ENCODE measurements at places on chromosomes 4 and X.
A peak's percentile ranks its signal among the peaks of the same experiment; 100 is the strongest.

- no peak for DNase-seq
Measured at GRCh38 chr4:66197451-66197850, 527.2 kb upstream of the EPHA5 start.

DNA sequence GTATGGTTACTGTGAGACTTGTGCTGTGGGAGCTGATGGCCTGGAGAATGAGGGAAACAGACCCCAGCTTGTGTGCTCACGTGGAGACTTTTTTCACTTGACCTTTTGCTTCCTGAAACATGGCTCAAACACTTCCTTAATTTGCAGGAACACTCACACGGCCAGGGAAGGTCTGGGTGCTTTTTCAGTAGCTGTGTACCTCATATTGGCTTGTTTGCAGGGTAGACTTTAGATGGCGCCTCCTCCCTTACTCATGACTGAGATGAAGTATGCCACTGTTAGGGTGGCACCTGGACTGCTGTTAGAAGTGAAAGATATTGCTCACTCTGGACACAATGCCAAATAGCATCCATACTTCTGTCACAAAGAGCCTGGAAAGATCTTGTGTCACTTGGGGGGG is 75.7 kb upstream of the WDR1 start:
- no peak for DNase-seq

DNA sequence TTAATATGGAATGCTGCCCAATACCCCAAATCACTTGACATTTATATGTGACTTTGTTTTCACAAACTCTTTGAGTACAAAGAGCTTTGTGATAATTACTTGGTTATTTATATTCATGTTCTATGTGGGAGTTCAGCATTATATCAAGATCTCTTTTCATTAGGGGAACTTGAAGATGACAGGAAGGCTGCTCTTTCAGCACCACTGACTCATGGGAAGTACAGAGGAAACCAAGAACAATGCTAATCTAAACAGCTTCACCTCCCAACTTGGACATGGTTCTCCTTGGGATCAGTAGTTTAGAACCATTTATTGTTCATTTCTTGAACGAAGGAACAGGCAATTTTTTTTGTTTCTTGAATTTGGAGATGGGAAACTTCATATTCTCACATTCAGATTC is 184.0 kb upstream of the AFF2 start:
- no peak for DNase-seq

DNA sequence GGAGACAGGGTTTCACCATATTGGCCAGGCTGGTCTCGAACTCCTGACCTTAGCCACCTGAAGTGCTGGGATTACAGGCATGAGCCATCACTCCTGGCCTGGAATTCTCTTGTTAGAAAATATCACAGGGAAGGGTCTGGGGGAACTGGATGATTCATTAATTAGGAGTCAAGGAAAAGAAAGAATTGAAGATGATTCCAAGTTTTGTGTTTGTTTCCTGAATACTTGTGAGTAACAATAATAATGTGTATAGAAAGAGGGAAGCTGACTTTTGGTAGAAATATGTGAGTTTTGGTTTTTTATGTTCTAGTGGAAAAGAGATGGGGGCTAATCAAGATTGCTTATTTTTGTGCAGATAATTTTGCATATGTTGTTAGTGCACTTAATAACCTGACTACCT is 77.3 kb upstream of the CLNK start:
- DNase-seq: no peak

GRCh38 chr4:137923494-137923893 is 318.7 kb downstream of the SLC7A11 start:
- no peak for DNase-seq

- no peak for DNase-seq
Measured at GRCh38 chr4:75673959-75674328, 733 bp upstream of the G3BP2 start.

- no peak for DNase-seq
Measured at GRCh38 chr4:946103-946450, 13.8 kb downstream of the TMEM175 start.

DNA sequence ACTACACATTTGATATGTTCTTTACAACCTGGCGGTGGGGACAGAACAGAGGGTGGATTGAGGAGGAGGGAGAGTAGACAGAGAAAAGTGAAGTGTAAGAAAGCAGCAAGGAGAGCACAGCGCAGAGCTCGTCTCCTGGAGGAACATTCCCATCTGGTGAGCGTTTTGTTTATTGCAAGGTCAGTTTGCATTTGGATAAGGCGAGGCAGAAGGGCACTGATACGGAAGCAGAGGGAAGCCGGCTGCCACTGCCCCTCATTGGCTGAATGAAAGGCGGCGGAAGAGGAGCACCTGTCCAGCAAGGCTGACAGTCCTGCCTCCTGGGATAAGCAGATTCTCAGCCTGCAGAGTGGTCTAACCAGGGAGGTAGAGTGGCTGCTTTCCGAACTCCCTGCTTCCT is 83.2 kb downstream of the GPR143 start:
- DNase-seq: no peak

DNA sequence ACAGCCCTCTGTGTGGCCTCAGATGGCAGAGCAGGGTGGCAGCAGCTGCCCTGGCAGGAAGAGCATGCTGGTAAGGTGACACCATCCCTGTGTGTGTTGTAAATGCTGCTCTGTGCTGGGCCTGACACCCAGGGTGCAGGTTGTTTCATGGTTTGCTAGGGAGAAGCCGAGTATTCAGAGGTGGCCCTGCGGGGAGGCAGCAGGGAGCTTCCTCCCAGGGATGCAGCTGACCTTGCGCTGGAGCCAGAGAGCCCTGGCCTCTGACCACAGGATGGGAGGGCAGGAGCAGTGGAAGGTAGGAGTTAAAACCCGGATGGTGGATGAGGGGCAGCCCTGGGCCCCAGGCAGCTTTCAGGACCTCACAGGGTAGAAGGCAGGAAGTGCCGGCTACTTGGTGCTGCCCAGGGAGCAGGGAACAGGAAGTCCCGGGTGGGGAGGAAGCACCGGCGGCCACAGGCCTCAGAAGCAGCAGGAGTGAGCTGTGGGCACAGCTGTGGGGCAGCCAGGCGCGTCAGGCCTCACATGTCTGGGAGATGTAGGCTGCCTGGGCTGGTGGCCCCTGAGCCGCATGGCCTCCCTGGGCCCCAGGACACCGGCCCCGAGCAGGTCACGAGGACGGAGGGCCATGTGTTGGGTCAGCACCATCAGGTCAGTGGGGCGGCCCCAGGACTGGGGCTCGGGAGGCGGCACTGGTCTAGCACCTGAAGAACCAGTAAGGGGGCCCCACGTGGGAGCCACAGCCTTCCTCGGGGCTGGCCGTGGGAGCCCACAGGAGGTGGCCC is 19.1 kb downstream of the SH3BP2 start:
- no peak for DNase-seq

- DNase-seq: no peak
Measured at GRCh38 chrX:136021160-136021559, 35.9 kb downstream of the SLC9A6 start.

GRCh38 chr4:2570551-2571222 is 34.2 kb downstream of the FAM193A start:
- no peak for DNase-seq

GRCh38 chr4:68346461-68346860 is 3.4 kb downstream of the YTHDC1 start:
- no peak for DNase-seq

- no peak for DNase-seq
Measured at GRCh38 chr4:140158365-140159030, 4.5 kb upstream of the MAML3 start.

DNA sequence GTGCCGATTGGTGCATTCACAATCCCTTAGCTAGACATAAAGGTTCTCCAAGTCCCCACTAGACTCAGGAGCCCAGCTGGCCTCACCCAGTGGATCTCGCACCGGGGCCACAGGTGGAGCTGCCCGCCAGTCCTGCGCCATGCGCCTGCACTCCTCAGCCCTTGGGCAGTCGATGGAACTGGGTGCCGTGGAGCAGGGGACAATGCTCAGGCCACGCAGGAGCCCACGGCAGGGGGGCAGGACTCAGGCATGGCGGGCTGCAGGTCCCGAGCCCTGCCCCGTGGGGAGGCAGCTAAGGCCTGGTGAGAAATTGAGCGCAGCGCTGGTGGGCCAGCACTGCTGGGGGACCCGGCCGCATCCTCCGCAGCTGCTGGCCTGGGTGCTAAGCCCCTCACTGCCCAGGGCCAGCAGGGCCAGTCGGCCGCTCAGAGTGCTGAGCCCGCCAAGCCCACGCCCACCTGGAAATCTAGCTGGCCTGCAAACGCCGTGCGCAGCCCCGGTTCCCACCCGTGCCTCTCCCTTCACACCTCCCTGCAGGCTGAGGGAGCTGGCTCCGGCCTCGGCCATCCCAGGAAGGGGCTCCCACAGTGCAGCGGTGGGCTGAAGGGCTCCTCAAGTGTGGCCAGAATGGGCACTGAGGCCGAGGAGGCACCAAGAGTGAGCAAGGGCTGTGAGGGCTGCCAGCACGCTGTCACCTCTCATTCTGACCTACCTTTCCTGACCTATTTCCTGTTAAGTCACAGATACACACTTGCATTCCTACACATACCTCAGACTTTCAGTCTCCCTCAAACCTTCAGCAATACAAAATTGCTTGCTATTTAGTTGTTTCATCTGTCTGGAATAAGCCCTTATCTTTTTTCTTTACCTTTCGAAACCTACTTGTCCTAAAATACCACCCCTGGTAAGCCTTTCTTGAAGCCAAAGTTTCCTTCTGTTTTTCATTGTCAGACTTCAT is 20.7 kb downstream of the UBE2K start:
- DNase-seq: no peak

GRCh38 chrX:41655101-41655500 is 33.7 kb upstream of the GPR34 start:
- no peak for DNase-seq

DNA sequence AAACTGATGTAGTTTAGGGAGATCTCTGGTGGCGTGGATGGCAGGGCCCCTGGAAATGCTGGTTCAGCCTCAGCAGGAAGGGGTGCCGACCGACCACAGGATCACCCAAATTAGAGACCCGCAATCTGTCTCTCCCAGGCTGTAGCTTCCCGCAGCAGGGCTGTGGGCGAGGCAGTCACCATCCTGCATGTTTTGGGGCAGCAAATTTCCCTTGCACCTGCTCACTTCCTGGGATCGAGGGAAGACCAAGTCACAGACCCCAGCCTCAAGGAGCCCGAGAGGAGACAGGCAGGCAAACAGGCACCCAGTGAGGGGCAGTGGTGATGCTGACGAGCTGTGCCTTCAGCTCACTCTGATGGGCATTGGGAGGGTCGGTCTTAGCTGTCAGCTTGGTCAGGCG is 21.2 kb upstream of the GPR78 start:
- DNase-seq: no peak

- DNase-seq: peak; percentile 41
Measured at GRCh38 chrX:77493677-77494553, 46.7 kb downstream of the FGF16 start.

- peak; percentile 86 for DNase-seq
Measured at GRCh38 chr4:5365071-5366008, 314.1 kb downstream of the STK32B start.

DNA sequence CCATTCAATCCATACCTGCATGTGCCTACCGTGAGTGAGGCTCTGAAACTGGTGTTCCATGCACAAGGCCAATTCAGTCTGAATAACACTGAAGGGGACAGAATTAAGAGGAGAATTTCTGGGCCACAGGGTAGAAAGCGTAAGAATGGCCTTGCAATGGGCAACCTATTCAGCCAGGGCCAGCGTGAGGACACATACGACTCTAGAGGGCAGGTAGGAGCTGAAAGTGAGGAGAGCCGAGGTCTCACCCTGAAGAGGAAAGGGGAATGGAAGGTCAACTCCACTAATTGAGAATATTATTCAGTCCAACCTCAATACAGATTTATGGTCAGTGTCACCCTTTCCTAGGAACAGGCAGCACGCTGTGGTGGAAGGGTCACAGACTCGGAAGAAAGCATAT is 202.2 kb downstream of the TRIML1 start:
- no peak for DNase-seq

DNA sequence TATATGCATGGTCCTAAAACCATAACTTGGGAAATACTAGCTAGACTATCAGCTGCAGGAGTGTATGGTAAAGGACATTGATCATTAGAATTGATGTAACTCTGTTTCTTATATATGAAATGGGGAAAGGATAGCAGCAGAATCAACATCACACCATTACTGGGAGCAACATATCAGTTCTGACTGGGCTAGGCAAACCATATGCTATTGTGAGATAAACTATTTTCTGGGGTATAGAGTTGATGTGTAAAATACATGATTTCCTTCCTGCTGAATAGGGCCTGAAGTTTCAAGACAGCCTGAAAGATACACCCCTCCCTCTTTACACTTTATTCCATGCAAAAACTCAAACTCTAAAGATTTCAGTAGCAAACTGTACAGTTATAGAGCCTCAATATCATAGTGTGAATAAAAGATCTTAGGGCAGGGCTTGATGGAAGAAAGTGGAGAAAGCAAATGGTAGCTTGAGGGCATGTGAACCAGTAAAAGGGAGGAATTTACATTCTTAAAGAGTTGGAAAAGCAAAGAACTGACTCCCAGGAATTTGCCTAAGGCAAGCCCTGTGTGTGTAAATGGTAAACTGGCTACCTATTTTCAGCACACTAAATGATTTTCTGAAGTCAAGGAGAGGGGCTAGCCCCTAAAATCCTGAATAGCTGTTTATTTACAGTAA is 404.1 kb downstream of the MAPK10 start:
- DNase-seq: no peak

- no peak for DNase-seq
Measured at GRCh38 chr4:13906727-13907126, 279.2 kb upstream of the BOD1L1 start.

DNA sequence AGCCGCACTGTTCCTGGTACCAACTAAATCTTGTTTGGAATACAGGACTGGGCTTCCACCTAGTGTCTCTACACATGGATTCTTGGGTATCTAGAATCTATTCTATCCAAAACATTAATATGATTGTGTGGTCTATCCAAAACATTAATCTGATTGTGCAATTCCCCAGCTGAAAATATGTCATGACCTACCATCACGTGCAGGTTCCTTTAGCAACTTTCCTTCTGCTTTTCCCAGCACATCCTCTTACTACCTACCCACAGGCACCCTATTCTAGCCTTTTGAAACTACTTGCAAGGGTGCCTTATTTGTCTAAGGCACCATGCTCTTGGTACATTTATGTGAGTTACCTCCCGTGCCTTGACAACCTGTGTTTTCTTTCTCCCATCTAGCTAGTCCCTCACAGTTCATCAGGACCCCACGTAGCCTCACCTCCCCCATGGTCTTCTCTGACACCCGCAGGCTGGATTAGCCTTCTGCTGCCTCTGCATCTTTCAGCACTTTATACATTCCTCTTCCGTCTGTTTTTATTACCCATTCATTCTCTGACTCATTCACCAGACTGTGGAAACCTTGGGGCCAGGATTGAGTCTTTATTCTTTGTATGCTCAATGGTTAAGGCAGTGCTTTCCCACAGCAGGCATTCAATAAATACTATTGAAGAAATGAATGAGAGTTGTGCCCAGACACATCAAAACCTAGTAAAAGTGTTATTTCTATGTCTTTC is 88.8 kb upstream of the FAM9B start:
- DNase-seq: no peak
